ENCODE measurements at places on chromosomes 5 and 9.

DNA sequence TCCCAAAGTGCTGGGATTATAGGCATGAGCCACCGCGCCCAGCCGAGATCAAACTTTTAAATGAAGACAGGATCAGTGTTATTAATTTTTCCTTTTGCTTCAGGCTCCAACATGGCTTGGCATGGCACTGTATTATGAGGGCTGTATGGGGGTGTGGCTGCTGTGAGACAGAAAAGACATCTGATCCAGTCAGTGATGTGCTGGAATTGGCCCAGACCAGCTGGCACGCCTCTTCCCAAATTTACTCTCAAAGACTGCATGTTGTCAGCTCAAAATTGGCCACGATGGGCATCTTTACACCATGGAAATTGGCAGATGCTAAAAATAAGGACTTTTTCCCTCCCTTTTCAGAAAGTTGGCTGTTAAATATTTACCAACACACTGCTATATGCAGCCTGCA, 12.1 kb upstream of the COL27A1 start:
- no peak for DNase-seq

GRCh38 chr5:114412510-114413171, 50.8 kb downstream of the KCNN2 start:
- no peak for DNase-seq

GRCh38 chr5:109099081-109099480, 310.7 kb downstream of the PJA2 start:
- no peak for DNase-seq

DNA sequence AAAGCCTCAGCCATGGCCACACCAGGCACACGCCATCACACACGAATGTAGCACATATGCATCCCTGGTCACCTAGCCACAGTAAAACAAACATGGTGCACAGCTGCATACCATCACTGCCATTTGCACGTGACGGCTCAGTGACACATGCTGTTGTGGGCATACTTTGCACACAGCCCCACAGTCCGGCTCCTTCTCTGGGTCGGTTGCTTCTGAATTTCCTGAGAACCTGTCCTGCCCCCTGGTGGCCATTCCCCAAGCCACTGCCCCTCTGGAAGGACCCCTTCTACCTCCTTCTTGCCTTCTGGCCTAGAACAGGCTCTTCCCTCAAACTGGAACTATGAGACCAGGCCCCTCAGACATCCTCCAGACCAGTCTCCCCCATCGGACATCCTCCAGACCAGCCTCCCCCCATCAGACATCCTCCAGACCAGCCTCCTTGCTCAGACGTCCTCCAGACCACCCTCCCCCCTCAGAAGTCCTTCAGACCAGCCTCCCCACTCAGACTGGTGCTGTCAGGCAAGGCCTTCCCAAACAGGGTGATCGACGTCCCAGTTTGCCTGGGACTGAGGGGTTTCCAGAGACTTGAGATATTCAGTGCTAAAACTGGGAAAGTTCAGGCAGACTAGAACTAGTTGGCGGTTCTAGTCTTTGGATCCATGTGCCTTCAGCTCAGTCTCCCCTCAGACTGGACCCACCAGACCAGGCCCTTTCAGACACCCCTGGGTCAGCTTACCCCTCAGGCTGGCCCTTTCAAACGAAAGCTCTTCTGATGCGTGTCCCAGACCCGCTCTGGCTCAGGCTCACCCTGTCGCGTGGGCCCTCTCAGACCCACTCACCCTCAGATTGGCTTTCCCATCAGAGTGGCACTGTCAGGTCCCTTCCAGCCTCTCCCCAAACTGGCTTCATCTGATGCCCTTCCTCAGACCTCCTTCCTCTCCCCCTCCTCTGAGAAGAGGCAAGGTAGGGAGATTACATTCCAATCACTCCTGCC, 24.3 kb upstream of the ENHO start:
- no peak for DNase-seq

GRCh38 chr5:142320851-142321560, 3.8 kb downstream of the SPRY4 start:
- no peak for DNase-seq

Measured in stimulated activated CD8-positive, alpha-beta memory T cell treated with anti-CD3 and anti-CD28 coated beads, Interleukin-15, amount 100 ng/mL, for 4 hours (primary cell).